ENCODE measurements at places on chromosomes 2 and 18. TPM values are rescaled to one million over a fixed set of nuclear protein-coding genes. Genes with fewer than 3 reads are reported as not detected.

DNA sequence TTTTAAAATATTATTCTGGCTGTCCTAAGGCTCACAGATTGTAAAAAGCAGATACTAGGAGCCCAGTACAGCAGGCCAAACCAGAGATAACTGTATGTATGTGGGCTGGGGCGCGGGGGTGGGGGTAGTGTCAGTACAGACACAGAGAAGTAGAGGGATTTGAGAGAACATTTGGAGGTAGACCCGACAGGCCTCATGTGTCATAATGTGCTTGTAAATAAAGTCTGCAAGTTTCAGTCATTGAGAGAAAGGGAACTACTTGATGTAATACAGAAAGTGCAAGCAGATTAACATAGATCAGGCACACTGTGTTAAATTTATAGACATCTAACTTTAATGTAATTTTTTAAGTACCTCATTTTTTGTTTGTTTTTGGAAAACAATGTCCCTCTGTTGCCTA is 7.4 kb upstream of the POLI start:
- H3K4me3 ChIP-seq = no peak overlapping the region
- no peaks in the 10 kb centered on the region for H3K4me1 ChIP-seq
- H3K27me3 ChIP-seq = no peaks in the 10 kb centered on the region

Gene ELOA2
- not detected for total RNA-seq

Gene HES6
- total RNA-seq = 3.3 TPM

Gene MC5R
- not detected for total RNA-seq

Gene FBXO36
- 2.2 TPM for total RNA-seq

- H3K36me3 ChIP-seq = no peaks in the 10 kb centered on the region
- DNase-seq = no peak
- H3K4me1 ChIP-seq = no peaks in the 10 kb centered on the region
- H3K27me3 ChIP-seq = no peaks in the 10 kb centered on the region
- no peak overlapping the region for H3K27ac ChIP-seq
Observed at GRCh38 chr2:39837856-39838453, 58.9 kb upstream of the THUMPD2 start.

GRCh38 chr18:61991201-61991600 is 98.4 kb upstream of the RNF152 start:
- no peak overlapping the region for H3K4me3 ChIP-seq
- H3K27ac ChIP-seq = peak overlapping the region; percentile 61
- H3K4me1 ChIP-seq = peaks cover 5% of the 10 kb centered on the region
- H3K27me3 ChIP-seq = no peaks in the 10 kb centered on the region
- peak; percentile 66 for DNase-seq

Gene SLC38A11
- 1.1 TPM for total RNA-seq
